ENCODE measurements at places on chromosomes 2 and 18. TPM values are rescaled to one million over a fixed set of nuclear protein-coding genes. Genes with fewer than 3 reads are reported as not detected.

DNA sequence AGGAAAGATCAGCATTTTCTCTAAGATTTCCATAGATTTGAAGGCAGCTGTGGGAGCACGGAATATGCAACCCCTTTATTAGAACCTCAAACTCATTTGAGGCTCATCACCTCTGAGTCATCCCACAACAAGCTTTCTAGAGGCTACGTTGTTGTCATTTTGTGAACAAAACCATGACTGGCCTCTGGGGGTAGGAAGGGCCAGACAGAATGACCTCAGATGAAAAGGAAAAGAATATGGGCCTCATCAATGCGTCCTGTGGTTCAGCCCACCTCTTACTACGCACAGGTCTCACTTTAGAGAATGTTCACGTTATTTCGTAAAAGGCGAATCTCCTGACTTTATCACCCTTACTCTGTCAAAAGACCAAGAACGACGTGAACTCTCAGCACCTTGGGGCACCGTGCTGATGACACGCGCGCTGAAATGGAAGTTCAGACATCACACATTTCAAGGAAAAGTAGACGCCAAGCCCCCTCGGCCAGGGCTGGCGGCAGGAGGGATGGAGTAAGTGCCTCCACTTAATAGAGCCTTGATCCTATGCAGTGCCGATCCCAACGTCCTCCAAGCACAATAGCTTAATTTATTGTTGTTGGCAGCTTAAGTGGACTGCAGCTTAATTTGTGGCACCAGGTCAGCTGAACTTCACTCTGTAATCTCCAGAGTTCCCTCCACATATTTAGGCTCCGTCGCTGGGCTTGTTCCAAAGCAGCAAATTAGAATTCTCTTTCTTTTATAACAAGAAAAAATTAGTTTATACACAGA lies 208.3 kb downstream of the EIPR1 start:
- no peaks in the 10 kb centered on the region for H3K36me3 ChIP-seq
- H3K4me3 ChIP-seq: no peak overlapping the region
- no peaks in the 10 kb centered on the region for H3K27me3 ChIP-seq
- no peak for ATAC-seq

DNA sequence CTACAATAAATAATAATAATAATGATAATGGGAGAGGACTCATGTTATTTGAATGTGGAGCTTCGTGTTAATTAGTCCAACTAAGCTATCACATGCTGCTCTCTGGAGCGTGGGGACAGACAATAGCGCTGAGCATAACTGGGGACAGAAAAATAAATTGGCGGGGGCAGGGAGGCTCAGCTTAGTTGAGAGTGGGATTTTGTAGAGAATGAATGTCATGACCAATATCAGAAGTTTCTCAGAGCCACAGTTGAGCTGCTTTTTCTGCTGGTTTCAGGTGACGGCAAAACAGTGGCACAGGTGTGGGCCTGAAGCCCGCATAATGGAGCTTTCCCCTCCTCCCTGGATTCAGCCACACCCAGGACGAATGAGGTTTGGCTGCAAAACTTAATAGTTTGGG lies 111.1 kb upstream of the CAB39 start:
- ATAC-seq: no peak
- no peaks in the 10 kb centered on the region for H3K4me1 ChIP-seq
- H3K4me3 ChIP-seq: no peak overlapping the region

BOK gene
- total RNA-seq: 63.2 TPM

GRCh38 chr18:816088-816653 lies 4.1 kb upstream of the YES1 start:
- no peak for ATAC-seq
- no peaks in the 10 kb centered on the region for H3K27me3 ChIP-seq
- no peaks in the 10 kb centered on the region for H3K36me3 ChIP-seq
- no peak overlapping the region for H3K27ac ChIP-seq
- H3K4me1 ChIP-seq: no peaks in the 10 kb centered on the region
- no peak overlapping the region for H3K4me3 ChIP-seq

DNA sequence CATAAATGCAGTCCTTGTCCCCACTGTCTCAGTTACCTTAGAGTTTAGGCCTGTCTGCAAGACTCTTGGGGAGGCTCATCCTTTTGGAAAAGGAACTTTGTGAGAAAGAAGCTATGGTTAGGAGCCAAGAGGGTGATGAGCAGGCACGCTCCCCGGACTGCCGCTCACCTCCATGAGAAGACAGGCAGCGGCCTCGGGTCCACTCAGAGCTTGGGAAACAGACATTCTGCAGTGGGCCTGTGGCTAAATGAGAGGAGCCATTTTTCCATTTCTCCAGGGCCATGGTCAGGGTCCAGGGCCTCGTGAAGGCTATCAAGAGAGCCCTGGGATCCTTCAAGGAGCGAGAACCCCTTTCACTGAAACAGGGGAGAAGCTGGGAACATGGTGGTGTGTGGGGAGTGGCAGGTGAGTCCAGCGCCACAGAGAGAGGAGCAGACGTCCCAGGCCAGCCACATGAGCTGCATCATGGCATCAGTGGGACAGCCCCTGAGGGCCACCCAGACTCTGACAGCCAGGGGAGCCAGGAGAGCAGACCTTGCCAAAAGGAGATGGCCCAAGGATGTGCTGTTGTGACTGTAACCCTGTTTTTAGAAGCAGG lies 4.0 kb upstream of the TEX51 start:
- peaks cover 2% of the 10 kb centered on the region for H3K27me3 ChIP-seq
- H3K27ac ChIP-seq: no peak overlapping the region
- no peak overlapping the region for H3K4me3 ChIP-seq

DNA sequence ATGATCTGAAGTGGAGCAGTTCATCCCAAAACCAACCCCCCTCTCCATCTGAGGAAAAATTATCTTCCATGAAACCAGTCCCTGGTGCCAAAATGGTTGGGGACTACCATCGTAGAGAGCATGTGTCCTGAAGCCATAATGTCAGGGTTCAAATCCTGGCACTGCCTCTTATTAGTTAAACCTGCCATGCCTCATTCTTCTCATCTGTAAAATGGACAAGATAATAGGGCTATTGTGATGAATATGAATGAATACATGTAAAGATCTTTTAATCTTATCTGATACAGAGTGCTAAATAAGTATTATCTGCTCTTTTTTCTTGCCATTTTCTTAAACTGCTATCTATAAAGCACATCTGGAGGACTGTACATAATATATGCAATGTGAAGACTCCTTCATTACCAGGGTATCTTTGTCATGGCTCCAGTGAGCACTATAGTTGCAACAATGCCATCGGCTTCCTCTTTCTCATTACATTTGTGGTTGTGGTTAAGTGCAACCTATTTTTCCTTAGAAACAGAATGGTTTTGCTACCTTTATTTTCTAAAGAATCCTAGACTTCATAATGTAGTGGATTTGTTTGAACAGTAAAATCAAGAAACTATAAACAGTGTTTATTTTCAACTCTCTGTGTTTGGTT lies 27.0 kb downstream of the MFSD6 start:
- H3K4me1 ChIP-seq: no peaks in the 10 kb centered on the region
- peaks cover 26% of the 10 kb centered on the region for H3K36me3 ChIP-seq
- H3K4me3 ChIP-seq: no peak overlapping the region
- H3K27ac ChIP-seq: no peak overlapping the region
- no peak for ATAC-seq

STRN gene
- 19.1 TPM for total RNA-seq

NDC80 gene
- 0.54 TPM for total RNA-seq

DNA sequence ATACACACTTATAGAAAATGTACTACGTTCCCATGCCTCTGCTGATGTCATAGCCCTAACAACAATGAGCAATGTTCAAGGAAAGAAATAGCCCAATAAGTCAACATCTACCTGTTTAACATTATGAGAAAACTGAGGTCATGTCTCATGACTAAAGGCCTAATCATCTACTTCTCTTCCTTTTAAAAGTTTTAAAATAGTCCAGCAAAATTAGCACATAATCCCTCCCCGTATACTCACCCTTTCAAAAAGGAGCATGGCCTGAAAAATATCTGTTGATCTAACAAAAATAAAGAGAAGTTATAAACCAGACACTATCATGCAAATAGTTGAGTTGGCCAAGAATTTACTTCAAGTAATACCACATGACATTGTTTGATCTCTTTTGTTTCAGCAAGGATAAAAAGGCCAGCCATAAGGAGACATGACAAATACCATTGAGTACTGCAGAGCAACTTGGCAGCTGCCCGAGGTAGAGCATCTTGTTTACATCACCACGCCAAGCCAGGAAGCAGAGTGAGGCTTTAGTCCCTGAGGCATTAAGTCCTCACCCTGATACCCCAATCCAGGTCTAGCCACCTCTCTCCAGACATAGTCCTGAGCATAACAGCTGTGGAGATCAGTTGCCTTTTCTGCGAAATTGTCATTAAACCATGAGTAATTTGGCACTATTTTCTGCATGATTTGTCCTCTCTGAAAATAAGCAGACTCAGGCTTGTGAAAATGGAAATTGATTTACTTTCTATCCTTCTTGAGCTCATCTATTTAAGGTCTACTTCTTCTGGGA lies 137.4 kb upstream of the ETAA1 start:
- H3K4me3 ChIP-seq: no peak overlapping the region
- H3K36me3 ChIP-seq: no peaks in the 10 kb centered on the region
- peak overlapping the region; percentile 87 for H3K27ac ChIP-seq
- H3K27me3 ChIP-seq: no peaks in the 10 kb centered on the region

TEX44 gene
- total RNA-seq: not detected
